Activated naive CD4-positive, alpha-beta T cell treated with anti-CD3 and anti-CD28 coated beads, Interleukin-2, amount 50 U/mL, for 16 hours (primary cell): ENCODE measurements at places on chromosomes 7 and 10.

DNA sequence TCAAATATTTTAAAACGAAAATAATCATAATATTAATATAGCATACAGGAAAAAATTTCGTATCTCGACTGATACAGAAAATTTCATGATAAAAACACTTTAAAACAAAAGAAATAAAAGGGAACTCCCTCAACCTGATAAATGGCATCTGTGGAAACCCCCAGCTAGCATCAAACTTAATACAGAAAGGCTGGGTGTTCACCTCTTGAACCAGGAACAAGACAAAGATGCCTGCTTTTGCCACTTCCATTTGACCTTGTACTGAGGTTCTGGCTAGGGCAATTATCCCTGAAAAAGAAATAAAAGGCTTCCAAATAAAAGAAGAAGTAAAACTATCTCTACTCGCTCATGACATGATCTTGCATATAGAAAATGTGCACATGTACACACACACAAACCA, 2.5 kb upstream of the ALOX5 start:
- DNase-seq = no peak

GRCh38 chr10:101607124-101607523, 19.0 kb downstream of the DPCD start:
- DNase-seq = no peak

DNA sequence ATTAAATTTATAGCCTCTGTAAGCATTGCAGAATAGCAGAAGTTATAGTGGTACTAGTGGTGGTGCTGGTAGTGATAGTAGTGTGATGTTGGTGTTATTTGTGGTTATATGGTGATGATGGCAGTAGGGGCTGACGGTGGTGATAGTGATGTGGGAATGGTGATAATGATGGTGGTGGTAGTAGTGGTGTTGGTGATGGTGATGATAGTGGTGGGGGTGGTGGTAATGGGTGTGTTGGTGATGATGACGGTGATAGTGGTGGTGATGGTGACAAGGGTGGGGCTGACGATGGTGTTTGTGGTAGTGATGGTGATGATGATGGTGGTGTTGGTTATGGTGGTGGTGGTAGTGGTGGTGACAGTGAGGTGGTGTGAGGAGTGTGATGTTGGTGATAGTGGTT, 54.4 kb upstream of the MGAM2 start:
- DNase-seq = no peak

DNA sequence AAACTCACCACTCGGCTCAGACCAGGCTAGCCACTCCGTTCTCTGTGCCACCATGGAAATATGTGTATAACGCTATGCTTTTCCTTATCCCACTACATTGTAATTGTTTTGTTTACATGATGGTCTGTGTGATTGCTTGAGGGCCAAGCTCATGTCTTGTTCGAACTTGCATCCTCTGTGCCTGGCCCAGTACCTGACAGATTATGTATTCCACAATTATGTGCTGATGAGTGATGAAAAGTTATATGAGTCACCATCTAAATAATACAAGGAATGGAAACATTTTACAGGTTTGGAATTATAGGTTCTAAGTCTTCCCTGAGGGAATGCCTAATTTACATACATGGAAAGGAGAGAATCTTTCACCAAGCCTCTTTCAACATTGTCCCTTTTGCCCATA, 137.4 kb downstream of the C7orf25 start:
- no peak for DNase-seq

- no peak for DNase-seq
These were observed 36.5 kb downstream of the COL1A2 start for GRCh38 chr7:94431176-94431575.
